ENCODE measurements at places on chromosomes 16 and 17.

DNA sequence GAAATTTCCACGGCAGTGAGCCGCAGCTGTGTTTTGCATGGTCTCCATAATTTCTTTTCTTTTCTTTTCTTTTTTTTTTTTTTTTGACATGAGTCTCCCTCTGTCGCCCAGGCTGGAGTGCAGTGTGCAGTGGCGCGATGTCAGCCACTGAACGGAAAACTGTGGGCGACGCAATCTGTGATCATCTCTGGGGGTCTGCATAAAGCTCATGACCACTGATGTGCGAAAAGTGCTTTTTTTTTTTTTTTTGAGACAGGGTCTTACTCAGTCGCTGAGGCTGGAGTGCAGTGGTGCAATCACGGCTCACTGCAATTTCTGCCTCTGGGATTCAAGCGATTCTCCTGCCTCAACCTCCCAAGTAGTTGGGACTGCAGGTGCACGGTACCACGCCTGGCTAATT is 117.6 kb downstream of the ABCC6 start:
- DNase-seq = no peak

- peak; percentile 14 for DNase-seq
These were observed 58.6 kb downstream of the EMP2 start for GRCh38 chr16:10521681-10522274.

DNA sequence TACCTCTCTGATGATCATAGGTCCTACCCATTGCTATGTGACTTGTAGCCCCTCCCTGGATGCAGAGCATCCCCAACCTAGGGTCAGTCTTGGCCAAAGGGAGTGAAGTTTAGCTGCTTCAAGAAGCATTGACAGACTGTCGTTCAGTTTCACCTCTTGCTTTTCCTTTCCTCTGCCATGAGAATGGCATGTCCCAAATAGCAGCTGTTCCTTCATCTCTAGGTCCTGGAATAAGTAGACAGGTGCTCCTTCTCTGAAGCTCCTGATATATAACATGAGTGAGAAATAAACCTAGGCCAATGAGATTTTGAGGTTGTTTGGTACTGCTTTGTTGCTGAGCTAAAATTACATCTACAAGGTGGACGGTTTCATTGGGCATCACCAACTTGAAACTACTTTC is 204.5 kb upstream of the CACNG5 start:
- DNase-seq = no peak

- DNase-seq = no peak
These were observed 129.1 kb upstream of the LHX1 start for GRCh38 chr17:36808180-36808661.

DNA sequence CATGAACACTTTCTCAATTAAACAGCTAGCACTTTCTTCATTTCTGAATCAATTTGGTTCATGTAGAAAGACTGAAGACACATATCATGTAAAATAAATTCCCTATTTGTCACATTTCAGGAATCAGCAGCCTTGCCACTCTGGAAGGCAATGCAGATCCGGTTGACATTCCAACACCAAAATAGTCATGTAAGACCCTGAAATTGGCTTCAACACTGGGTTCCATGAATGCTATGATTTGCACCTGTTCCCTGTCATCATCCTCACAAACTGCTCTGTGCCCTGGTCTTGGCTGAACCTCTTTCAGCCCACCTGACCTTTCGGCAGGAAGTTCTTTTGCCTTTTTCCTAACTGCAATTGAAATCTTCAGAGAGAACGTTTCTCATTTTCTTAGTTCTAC is 156.9 kb downstream of the CDH8 start:
- DNase-seq = no peak

DNA sequence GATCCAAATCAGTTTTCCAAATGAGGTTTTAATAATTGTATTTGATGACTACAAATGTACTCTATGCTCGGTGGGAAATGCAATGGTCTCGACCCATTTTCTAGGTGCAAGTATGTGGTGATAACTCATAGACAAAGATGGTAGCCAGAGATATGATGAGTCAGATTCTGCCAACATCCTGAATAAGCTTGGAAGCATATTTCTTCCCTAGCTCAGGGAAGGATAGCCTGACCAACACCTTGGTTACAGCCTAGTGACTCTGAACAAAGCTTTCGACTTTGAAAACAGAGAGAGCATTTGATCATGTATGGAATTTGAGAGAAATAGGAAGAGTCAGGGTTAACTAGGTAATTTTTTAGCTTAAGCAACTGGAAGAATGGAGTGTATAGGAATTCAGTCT is 128.3 kb upstream of the MYOCD start:
- DNase-seq = no peak

DNA sequence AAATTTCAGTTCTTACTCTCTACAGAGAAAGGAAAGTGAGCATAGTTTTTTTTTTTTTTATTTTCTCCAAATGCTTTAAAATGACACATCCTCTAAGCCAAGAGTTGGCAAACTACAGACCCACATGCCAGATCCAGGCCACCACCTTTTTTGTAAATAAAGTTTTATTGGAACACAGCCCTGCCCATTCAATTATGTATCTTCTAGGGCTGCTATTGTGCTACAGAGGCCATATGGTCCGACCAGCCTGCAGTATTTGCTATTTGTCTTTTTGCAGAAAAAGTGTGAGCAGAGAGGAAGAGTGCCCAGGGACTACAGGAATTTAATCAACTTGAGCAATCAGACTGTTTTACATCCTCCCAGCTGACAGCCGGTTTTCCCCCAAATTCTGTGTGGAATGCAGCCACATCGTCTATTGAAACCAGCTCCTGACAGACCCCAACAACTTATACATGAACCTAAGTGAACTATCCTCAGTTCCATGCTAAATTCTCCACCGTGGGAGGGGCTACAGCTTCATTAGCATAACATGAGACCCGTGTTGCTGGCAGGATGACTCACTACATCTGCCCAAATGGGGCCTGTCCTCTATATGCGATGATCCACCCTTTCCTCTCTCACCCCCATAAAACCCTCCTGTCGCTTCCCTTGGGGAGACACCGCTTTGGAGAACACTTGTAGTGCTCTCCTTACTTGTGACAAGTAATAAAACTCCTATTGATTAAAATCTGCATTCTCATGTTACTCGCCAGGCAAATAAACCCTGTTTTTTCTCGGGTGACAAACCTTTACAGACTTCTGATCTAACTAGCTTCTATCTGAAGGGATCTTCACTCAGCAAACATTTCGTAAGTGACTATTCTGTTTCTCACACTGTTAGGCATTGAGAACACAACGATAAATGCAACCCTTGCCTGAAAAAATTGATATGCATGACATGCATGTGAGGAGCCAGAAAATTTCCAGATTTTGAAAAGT is 149.4 kb upstream of the HS3ST3A1 start:
- no peak for DNase-seq

- peak; percentile 63 for DNase-seq
These were observed 11.2 kb downstream of the PIK3R5 start for GRCh38 chr17:8954339-8954738.

GRCh38 chr17:33941744-33942143 is 313.3 kb upstream of the CCL2 start:
- no peak for DNase-seq

- no peak for DNase-seq
These were observed at the start of gene HBM for GRCh38 chr16:165539-166374. Gene HBM (plus strand): TSS chr16:165978. CDS start chr16:165998, 20 bp downstream.

GRCh38 chr16:57131351-57131970 is 39.1 kb downstream of the CPNE2 start:
- DNase-seq = no peak

GRCh38 chr16:2511128-2511800 is 2.5 kb upstream of the ATP6V0C start:
- DNase-seq = no peak

DNA sequence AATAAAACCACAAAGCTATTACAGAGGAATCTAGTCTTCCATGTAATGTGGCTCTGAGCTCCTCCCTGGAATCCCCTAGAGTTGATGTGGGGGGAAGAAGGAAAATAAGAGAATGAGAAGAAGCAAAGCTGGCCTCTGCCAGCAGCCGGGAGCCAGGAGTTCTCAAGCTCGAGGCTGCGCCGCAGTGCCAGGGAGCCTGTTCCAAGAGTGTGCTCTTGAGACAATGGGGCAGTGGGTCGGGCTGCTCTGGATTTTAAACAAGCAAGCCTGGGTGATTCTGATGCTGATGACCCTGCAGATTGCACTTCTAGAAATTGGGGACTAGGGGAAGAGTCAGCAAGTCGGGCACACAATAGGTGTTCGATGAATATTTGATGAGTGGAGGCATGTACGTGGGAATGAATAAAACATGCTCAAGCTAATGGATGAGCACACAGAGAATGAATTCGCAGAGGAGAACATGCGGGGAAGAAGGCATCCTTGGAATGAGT is 119.9 kb downstream of the CMIP start:
- no peak for DNase-seq

GRCh38 chr17:47316311-47316710 is 7.4 kb upstream of the EFCAB13 start:
- DNase-seq = no peak

DNA sequence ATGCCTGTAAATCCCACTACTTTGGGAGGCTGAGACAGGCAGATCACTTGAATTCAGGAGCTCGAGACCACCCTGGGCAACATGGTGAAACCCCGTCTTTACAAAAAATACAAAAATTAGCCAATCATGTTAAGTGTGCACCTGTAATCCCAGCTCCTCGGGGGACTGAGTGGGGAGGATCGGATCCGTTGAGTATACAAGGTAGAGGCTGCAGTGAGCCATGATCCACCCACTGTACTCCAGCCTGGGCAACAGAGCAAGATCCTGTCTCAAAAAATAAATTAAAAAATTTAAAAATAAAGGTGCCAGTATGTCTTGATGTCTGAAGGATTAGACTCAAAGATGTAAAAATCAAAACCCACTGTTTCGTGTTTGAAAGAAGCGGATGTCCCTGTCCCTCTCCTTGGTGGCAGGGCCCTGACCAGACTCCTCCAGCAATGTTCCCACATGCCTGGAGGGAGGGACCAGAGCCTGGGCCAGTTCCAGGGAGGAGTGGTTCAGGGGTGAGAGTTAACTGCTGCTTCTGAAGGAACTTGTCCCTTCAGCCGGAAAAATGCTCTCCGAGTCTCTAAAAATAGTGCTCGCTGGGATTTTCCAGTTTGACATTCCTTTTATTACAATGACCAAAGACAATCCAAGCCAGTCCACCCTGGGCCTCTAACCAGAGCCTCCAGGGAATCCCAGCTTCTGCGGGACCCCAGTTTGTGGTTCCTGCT is 9.4 kb upstream of the CMTM4 start:
- DNase-seq = no peak

Measured in activated T-cell treated with anti-CD3 and anti-CD28 coated beads for 1 hour (primary cell).